ENCODE measurements at places on chromosomes 2 and 18.

GRCh38 chr2:214367171-214367570 is 43.7 kb upstream of the VWC2L start:
- no peak for DNase-seq

DNA sequence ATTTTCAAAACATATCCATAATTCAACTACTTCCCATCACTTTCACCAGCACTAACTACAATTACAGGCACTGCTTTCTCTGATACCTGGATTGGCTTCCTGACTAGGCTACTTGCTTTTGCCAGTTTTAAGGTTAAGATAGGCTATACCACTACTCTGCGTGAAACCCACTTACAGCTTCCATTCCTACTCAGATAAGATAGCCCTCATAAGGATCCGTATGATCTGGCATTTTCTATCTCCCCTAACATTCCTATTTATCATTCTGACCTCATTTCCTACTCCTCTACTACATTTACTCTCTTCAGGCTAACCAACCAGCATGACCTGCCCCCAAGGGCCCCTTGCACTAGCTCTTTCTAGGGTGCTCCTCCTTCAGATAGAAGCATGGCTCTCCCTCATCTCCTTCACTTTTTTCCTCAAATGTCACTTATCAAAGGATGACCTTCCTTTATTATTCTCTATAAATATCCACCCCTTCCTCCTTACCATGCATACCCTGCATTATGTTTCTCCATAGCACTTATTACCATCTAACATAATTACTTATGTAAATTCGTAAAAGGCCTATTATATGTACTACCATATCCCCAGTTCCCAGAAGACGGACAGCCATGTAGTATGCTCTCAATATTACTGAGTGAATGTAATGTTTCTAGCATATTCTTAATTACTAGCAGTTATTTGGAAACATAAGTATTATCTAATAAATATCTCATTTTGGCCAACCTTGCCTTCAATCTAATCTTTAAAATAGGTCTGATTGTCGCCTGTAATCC is 4.4 kb downstream of the TIA1 start:
- DNase-seq = no peak

DNA sequence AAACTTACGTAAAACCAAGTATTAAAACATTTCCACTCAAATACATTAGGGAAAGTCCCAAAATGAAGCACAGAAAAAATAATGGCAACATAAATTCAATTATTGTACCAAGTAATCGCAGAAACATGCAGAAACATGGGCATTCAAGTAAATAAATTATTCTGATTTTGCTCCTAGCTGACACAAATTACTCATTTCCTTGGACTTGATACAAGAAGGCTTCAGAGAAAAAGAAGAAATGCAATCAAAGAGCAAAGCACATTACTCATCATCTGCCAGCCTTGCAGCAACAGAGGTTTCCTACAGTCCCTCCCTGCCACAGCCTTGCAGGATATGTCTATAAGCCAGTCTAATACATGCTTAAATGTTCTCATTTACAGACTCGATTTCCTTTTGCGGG is 439.8 kb upstream of the LYPD1 start:
- no peak for DNase-seq

- DNase-seq = peak; percentile 75
These were observed 62.0 kb downstream of the CACNB4 start for GRCh38 chr2:152036611-152037469.

DNA sequence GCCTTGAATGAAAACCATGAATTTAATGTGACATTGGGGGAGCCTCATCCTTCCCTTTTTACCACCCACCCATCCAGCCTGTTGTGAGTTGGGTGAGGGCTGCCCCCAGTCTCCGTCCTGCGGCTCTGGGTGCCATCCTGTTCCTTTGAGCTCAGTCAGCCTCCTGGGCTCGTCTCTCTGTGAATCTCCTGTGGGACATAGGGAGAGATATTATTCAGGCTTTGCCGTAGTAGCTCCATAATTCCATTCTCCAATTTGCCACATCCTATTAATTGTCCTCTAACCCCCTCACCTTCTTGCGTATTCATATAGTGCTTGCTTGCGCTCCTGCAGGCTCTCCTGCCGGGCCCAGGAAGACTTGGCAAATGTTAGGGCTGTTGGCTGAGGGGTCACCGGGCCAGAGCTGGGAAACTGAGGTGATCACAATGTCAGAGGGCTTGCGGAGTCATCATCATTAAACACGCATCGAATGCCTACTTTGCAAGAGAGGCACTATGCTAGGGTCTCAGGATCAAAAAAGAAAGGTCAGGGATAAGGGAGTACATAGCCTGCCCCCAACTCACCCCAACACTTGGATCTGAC is 709 bp upstream of the DQX1 start:
- DNase-seq = no peak

GRCh38 chr18:24322584-24323136 is 75.0 kb downstream of the OSBPL1A start:
- DNase-seq = no peak

GRCh38 chr2:178420463-178420999 is 30.4 kb downstream of the PRKRA start:
- DNase-seq = no peak

- DNase-seq = peak; percentile 72
These were observed 92.1 kb downstream of the PHLPP1 start for GRCh38 chr18:62807396-62807795.

DNA sequence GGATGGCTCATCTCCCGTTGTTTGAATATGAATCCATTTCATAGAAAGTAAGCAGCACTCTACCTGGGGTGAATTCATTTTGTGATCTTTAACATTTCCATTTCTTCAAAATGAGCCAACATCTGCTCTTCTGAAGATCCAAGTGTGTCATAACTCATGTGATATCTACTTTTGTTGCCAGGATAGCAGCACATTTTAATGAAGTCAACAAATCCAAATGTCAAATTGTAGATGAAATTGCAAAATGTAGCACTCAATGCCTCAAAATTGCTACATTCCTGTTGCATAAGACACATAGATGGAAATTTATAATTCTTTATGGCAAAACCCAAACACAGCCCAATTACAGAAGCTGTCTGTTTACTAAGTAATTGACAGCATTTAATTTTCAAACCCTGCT is 360.7 kb downstream of the TMX3 start:
- DNase-seq = no peak

DNA sequence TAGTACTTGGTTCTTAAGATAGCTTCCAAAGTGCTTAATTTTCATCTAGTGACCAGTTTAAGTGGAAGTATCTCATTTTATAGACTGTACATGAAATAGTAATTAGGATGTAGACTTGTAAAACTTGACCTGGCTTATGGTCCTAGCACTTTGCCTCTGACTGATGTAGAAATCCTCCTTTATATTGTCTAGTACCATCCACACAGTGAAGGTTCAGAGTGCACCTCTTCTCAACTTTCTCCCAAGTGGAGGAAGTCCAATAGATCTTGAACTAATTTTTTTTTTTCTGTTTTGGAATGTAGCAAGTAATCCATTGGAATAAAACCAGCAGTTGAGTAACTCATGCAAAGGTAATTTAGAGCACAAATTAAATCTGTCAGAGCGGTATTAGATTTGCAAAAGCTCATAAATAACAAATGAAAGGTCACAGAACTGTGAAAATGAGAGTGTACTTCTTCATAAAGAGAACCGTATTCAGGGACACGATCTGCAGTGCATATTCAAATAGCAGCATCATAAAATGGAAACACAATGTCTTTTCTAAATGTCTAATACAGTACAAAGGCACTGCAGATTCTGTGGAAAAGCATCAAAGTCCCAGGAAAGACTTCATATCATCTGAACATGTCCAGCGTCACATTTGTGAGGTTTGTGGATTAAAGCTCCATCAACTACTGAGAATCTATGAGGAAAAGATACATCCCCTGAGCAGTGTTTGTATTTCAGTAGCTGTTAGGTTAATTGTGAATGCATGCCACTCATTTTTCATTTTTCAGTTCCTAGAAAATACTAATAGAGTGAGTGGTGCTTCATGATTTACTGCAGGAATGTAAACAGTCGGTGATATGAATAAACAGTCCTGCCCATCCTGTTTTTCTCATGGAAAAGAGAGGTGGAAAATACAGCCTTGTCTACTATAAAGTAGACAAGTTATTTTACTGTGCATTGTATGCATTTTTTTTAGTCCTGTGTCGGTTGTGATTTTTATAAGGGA is 100.7 kb downstream of the LYPD6 start:
- no peak for DNase-seq

- no peak for DNase-seq
These were observed 3.1 kb downstream of the NEU4 start for GRCh38 chr2:241811952-241812729.

DNA sequence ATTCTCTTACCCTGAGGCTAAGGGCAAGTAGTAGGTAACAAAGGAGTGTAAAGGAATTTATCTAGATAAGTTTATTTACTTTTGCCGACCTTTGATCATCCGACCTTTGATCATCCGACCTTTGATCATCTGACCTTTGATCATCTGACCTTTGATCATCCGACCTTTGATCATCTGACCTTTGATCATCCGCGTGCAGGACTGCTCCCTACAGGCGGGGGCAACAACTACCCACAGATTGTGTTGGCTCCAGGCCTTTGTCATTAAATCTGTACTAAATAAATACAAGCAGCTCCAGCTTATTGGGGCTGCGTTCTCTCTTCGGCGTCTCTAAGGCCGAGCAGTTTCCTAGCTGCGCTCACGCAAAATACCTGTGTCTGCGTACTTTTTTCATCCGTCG is 56.6 kb downstream of the ZNF638 start:
- no peak for DNase-seq

DNA sequence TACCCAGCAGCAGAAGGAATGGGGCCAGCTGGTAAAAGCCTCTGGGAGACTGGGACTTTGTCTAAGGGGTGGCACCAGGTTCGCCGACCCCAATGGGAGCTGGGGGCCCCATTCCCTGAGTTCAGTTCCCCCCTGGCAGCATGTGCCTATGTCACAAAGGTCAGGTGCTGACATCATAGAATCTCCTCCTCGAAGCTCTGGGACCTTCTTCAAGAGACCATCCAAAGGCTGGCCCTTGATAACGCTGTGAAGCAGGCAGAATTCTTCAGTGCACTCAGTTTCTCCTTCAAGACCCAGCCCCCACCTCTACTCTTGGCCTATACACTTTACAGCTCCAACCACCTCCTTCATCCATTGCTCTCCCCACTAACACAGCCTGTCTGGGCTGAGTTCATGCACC is at the start of gene PRR30:
PRR30 (minus strand) TSS at position 101 of the 400 bp plus-strand sequence. CDS start 1,081 bp downstream, outside the sequence.
- DNase-seq = no peak

GRCh38 chr2:227724394-227725039 is at the start of gene SCYGR6:
TSS of gene SCYGR6 (minus strand) at chr2:227724757. CDS start at chr2:227724757, 0 bp downstream.
- DNase-seq = peak; percentile 8

DNA sequence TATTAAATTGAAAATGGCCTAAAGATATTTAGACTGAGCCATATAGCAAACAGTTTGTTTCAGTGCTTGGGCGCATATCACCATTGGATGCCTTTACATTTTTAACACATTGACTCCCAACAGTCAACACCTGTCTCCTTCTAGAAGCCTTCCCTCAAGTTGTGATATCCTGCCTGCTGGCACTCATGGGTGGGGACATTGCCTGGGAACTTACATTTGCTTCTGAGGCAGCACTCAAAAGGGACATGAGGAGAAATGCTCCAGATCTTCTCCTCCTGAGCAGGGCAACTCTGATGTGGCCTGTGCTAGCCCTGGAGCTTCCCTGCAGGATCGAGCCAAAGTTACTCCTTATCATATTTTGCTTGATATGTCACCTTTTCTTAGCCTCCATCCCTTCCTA is 392.2 kb downstream of the CDH7 start:
- no peak for DNase-seq

DNA sequence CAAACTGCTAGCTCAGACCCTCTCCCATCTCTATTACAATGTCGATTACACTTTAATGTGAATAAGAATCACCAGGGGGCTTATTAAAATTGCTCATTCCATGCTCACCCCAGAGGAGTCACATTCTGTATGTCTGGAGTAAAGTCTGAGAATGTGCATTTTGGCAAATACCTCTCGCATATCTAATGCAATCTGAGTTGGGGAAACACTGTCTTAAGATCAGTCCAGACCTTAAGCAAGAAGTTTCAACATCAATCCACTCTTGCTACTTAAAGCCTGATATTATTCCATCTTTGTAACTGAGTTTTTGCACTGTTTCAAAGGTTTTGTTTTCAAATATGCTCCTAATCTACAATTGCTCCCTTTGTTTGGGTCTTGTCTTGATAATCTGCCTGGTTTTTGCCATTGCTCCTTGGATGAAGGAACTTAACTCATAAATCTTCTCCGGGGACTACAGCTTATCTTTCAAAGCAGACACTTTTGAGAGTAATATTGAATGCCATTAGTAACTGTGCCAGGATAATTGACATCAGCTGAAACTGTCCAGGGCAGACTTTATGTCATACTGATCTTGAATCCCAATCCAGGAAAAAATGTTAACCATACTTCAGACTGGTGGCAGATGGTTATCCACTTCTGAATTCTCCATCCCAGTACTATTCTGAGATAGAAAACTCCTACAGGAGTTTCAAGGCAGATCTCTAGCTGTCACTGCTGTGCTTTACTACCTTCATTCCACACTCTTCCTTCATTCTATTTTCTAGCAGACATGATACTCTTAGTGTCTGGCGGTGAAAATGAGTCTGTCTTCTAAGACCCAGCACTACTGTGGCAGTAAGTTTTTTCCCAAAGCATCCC is 200.9 kb downstream of the ERBB4 start:
- DNase-seq = no peak

DNA sequence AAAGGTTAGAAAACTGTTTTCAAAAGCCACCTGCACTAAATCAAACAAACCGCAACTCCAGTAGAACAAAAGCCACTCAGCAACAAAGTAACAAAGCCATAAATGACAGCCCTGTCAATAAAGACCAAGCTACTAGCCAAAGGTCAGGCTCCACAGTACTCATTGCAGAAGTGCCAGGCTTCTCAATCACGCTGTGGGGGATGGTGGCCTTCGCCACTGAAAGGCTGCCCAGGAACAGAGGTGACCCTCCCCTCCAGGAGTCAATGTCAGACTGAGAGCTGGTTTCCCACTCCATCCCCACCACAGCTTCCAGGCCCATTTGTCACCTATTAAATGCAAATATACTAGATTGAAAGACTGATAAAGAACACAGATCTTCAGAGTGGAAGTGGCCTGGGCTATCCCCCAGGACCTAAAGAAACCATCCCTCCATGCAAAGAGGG is 5.9 kb downstream of the ATP8B1 start:
- DNase-seq = no peak

GRCh38 chr2:86225581-86225980 is 26.3 kb downstream of the MRPL35 start:
- peak; percentile 62 for DNase-seq

GRCh38 chr18:63365876-63366212 is 1.2 kb downstream of the KDSR start:
- no peak for DNase-seq

GRCh38 chr18:33517950-33518349 is 60.1 kb upstream of the ASXL3 start:
- DNase-seq = no peak

Measured in inflammatory macrophage (primary cell).